IPS-NIHi11 (cell line): ENCODE measurements at places on chromosomes 12 and 14.

DNA sequence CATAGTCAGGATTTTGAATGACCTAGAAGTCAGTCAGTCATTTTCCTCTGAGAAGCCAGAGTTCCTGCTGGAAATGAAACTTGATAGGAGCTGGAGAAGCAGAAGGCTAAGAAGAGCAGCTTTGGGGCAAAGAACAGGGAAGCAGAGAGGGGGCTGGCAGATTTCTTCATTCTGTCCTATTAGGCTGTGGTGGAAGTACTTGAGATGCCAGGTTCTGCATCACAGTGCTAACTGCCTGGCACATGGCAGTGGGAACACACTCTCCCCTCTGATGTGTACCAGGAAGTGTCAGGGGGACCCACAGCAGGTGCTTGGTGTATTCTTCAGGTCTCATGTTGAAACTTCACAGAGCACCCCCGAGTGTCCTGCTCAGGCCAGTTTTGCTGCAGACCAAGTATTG lies 61.0 kb downstream of the SUSD6 start:
- no peak for DNase-seq

GRCh38 chr14:71452987-71453386 lies 479.2 kb upstream of the RGS6 start:
- no peak for DNase-seq

GRCh38 chr14:105158794-105159193 lies 9.8 kb downstream of the JAG2 start:
- DNase-seq, result no peak

DNA sequence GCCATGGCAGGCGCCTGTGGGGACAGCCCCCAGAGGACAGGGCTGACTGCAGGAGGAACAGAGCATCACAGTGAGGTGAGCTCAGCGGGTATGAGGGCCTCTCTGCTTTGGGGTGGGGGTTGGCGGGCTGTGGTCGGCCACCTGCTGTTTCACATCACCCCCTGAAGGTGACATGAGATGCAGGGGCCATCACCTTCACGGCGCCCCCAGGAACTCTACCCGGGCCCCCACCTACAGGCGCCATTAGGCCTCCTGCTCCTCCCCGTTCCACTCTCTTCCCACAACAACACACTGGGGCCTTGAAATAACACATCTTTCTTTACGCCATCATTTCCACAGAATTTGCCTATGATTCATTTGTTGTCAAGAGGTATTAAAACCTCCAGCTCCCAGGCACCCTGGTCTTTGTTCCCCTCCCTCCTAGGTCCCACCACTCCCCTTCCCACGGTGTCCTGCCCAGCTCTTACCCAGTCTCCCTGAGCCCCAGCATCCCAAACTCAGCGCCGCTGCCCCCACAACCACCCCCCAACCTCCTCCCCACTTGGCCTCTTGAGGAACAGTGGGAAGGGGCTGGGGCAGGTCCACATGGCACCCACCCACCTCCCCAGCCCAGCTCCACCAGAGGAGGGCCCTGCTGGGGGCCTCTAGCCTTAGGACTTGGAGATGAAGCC lies 12.7 kb upstream of the HDAC7 start:
- DNase-seq, result no peak

GRCh38 chr12:43945983-43946382 lies 110.1 kb downstream of the TMEM117 start:
- no peak for DNase-seq

DNA sequence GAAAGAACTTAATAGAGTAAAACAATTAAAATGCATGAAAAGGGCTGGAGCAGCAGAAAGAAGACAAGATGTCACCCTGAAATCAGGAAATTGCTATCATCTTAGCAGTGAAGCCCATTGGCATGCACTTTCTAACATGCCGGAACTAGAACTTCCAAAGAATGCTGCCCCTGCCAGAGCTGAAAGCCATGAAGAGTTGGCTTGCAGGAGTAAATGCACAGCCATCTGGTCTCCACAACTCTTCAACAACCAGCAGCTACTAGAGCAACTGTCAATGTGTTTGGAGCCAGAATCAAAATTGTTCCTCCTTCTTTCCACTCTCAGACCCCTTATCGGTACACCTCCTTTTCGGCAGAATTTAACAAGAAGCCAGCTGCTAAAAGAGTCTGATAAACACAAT lies 414.1 kb downstream of the KCNH5 start:
- DNase-seq, result no peak

GRCh38 chr14:93984070-93984469 lies 7.7 kb upstream of the ASB2 start:
- DNase-seq, result peak; percentile 65
